ENCODE measurements at places on chromosomes 6 and 20.
A peak's percentile ranks its signal among the peaks of the same experiment; 100 is the strongest.

DNA sequence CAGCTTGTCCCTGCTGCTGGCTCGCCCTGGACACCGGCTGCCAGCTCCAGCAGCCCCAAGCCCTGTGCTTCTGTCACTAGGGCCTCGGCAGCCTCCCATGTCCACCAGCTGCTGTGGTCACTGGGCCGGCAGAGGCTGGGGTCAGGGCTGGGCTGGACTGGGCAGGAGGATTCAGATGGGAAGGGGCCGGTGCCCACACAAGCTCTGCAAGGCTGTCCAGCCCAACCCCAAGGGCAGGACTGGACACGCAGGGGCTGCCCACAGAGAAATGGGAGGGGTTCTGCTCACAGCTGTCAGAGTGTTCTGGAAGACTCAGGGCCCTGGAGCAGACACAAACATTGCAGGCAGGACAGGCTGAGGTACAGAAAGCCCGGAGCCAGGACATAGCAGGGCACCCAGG lies 65.6 kb downstream of the ADNP start:
- no peak for DNase-seq

- DNase-seq: peak; percentile 59
Observed at GRCh38 chr20:19947611-19948264, 69.4 kb upstream of the NAA20 start.

GRCh38 chr20:45174434-45175364 lies at the start of gene PI3:
Gene PI3 (plus strand): TSS chr20:45174902. CDS start chr20:45174923, 21 bp downstream.
- DNase-seq: peak; percentile 52

GRCh38 chr6:132041706-132042105 lies 90.5 kb upstream of the CCN2 start:
- DNase-seq: no peak
